Breast epithelium (tissue), 4 donors: ENCODE measurements at places on chromosomes 3 and 15. TPM values are rescaled to one million over a fixed set of nuclear protein-coding genes. Genes with fewer than 3 reads are reported as not detected.

TM4SF18 gene
- 43.8 TPM for total RNA-seq

LYZL4 gene
- not detected for total RNA-seq

NR2F2 gene
- total RNA-seq, result 13.2 TPM

ZNF619 gene
- total RNA-seq, result 8.3 TPM

NGRN gene
- 99.1 TPM for total RNA-seq

DNA sequence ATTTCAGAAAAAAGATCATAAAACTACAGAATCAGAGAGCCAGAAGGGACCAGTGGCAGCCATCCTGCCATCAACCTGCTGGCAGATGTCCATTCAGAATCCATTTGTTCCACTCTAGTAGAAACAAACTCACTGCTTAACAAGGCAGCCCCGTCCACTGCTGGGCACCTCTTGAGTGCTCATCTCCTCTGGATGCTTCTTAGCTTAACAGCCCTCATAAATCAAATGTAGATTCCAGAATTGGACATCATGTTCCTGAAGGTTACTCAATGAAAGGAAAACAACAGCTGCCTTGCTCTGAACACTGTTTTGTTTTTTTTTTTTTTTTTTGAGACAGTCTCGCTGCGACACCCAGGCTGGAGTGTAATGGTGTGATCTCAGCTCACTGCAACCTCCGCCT, 37.3 kb downstream of the ABCC5 start:
- DNase-seq, result no peak

- DNase-seq, result no peak
These were observed 148.4 kb downstream of the ADAMTS17 start for GRCh38 chr15:100193277-100193860.
